ENCODE measurements at places on chromosomes 7 and 10.

DNA sequence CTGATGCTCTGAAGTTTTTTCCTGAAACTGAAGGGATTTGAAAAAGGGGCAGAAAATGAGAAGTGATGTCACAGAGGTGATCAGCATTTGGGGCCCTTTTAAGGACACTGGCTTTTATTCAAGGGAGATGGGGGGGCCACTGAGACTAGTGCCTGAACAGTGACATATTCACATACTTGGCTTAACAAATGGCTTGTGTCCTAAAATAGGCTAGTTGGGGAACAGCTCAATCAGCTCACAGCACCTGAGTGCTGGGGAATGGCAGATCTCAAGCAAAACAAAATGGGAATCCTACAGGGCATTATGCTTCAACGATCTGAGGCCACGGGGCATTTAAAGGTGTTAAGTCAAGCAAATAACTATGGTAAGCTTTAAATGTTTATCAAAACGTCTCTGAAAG, 90.1 kb downstream of the UBE2H start:
- H3K27ac ChIP-seq = peak overlapping the region; percentile 10
- H3K27me3 ChIP-seq = peaks cover 3% of the 10 kb centered on the region
- no peak for DNase-seq
- H3K36me3 ChIP-seq = peaks cover 4% of the 10 kb centered on the region

DNA sequence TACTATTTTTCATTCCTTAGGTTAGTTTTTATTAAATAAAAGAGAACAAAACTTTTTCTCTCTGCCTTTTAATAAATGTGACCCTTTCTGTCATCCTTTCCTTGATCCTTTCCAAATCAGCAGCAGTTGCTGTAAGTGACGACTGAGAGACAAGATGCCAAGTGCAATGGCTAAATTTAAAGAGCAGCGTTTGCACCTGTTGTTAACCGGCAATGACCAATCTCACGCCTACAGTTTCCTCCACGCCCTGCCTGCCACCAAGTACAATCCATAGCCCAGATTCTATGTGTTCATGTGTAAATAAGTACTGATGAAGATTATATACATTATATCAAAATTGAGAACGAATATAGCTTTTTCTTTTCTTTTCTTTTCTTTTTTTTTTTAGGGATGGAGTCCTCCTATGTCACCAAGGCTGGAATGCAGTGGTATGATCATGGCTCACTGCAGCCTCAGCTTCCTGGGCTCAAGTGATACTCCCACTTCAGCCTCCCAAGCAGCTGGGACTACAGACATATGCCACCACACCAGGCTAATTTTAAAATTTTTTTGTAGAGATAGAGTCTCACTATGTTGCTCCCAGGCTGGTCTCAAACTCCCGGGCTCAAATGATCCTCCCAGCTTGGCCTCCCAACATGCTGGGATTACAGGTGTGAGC, 6.5 kb upstream of the MCU start:
- no peak for DNase-seq
- no peak overlapping the region for H3K4me3 ChIP-seq
- no peaks in the 10 kb centered on the region for H3K4me1 ChIP-seq
- peaks cover 4% of the 10 kb centered on the region for H3K27me3 ChIP-seq

- no peak overlapping the region for H3K27ac ChIP-seq
- peaks cover 14% of the 10 kb centered on the region for H3K4me1 ChIP-seq
- H3K36me3 ChIP-seq = peaks cover 24% of the 10 kb centered on the region
- H3K27me3 ChIP-seq = peaks cover 8% of the 10 kb centered on the region
- no peak for DNase-seq
Observed at GRCh38 chr7:137886746-137887145, 40.0 kb upstream of the DGKI start.

DNA sequence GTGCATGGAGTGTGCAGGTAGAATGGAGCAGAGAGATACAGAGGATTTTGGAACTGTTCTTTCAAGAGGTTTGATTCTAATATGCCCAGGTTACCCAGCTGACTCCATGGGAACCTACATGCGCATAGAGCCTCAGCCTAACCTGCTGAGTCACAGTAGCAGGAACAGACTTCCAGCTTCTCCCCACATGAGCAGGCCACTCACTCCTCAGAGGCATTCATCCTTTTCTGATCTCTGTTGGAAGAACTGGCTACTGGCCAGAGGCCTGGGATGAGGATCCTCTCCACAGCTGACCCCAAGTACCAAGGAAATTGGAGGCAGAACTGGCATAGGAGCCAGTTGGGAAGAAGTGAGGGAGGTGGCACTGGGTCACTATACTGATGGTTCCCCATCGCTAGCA, 17.9 kb upstream of the CCSER2 start:
- no peaks in the 10 kb centered on the region for H3K27me3 ChIP-seq
- H3K4me1 ChIP-seq = peaks cover 23% of the 10 kb centered on the region
- no peak overlapping the region for H3K4me3 ChIP-seq
- H3K36me3 ChIP-seq = no peaks in the 10 kb centered on the region
- DNase-seq = no peak

GRCh38 chr7:130356121-130356875, 11.7 kb downstream of the CPA5 start:
- H3K27me3 ChIP-seq = no peaks in the 10 kb centered on the region
- H3K27ac ChIP-seq = peak overlapping the region; percentile 83
- H3K4me1 ChIP-seq = peaks cover 16% of the 10 kb centered on the region
- H3K4me3 ChIP-seq = no peak overlapping the region

DNA sequence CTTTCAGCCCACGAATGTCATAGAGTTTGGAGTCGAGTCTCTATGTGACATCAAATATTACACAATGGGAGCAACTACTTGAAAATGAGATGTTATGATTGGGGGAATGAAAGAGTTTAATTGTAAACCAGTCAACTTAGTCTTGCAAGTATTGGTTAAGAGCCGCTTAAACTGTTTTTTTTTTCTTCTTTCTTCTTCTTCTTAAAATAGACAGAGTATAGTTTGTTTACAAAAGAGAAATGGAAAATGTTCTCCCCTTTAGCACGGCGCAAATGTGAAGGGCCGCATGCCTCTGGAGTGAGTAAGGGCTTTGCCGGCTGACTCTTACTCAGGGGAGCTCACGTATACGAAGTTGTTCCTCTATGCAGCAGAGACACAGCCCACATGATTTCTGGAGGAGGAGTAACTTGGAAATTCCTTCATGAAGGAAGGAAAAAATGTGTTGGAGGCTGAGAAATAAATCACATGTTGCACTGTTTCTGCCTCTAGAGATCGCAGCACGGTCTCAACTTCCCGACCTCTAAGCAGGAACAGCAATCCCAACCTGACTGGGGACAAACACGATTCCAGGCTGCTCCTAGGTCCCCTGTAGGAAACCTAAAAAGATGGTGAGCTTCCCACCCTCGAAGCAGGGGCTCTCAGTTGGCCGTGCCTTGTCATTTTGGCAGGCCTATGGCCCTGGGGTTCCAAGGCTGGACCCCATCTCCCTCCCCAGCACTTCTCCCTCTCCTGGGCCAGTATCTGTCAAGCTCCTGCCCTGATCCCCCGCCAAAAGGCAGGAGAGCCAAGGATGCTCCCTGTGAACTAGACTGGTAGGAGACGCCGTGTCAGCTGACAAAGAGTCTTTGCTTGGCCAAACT, 44.8 kb downstream of the MYOF start:
- H3K4me1 ChIP-seq = peaks cover 39% of the 10 kb centered on the region
- peaks cover 8% of the 10 kb centered on the region for H3K27me3 ChIP-seq
- no peaks in the 10 kb centered on the region for H3K36me3 ChIP-seq
- H3K27ac ChIP-seq = peak overlapping the region; percentile 98

- peaks cover 3% of the 10 kb centered on the region for H3K36me3 ChIP-seq
- no peak for DNase-seq
- peaks cover 11% of the 10 kb centered on the region for H3K27me3 ChIP-seq
Observed at GRCh38 chr7:77697535-77697831, 1.2 kb downstream of the RSBN1L start.

GRCh38 chr10:91680487-91680886, 47.6 kb upstream of the PPP1R3C start:
- no peaks in the 10 kb centered on the region for H3K36me3 ChIP-seq
- H3K27me3 ChIP-seq = no peaks in the 10 kb centered on the region
- H3K27ac ChIP-seq = no peak overlapping the region
- H3K4me1 ChIP-seq = no peaks in the 10 kb centered on the region
- no peak for DNase-seq
- H3K4me3 ChIP-seq = no peak overlapping the region

- H3K4me1 ChIP-seq = peaks cover 54% of the 10 kb centered on the region
- peak overlapping the region; percentile 92 for H3K27ac ChIP-seq
- peaks cover 1% of the 10 kb centered on the region for H3K27me3 ChIP-seq
- no peak overlapping the region for H3K4me3 ChIP-seq
- H3K36me3 ChIP-seq = peaks cover 3% of the 10 kb centered on the region
Observed at GRCh38 chr10:46020344-46020657, 10.1 kb downstream of the NCOA4 start.

DNA sequence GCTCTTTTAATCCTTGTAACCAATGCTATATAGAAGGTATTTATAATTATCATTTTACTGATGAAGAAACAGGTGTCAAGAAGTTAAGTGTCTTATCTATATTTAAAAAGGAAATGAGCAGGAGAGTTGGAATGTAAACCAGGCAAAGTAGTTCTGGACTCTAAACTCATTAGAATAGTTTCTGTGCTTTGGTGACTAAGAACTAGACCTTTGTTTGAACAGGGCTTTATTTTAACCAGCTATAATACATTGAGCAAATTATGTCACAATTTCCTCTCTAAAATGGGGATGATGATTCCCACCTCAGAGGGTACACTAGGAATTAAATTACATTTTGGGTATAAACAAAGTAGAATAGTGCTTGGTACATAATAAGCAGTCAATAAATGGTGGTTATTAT, 236.0 kb downstream of the MAGI2 start:
- no peaks in the 10 kb centered on the region for H3K4me1 ChIP-seq
- H3K27me3 ChIP-seq = no peaks in the 10 kb centered on the region
- H3K4me3 ChIP-seq = no peak overlapping the region

DNA sequence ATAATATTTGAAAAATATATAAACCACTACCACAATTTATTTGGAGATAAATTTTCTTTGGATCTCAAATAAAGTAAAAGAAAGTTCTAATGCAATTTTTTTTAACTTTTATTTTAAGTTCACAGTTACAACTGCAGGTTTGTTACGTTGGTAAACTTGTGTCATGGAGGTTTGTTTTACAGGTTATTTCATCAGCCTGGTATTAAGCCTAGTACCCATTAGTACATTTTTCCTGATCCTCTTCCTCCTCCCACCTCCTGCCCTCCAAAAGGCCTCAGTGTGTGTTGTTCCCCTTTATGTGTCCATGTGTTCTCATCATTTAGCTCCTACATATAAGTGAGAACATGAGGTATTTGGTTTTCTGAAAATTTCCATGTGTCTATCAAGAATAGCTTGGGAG, 54.5 kb downstream of the CAV1 start:
- peaks cover 6% of the 10 kb centered on the region for H3K4me1 ChIP-seq
- no peak overlapping the region for H3K4me3 ChIP-seq
- no peak for DNase-seq
- no peak overlapping the region for H3K27ac ChIP-seq
- H3K27me3 ChIP-seq = no peaks in the 10 kb centered on the region

DNA sequence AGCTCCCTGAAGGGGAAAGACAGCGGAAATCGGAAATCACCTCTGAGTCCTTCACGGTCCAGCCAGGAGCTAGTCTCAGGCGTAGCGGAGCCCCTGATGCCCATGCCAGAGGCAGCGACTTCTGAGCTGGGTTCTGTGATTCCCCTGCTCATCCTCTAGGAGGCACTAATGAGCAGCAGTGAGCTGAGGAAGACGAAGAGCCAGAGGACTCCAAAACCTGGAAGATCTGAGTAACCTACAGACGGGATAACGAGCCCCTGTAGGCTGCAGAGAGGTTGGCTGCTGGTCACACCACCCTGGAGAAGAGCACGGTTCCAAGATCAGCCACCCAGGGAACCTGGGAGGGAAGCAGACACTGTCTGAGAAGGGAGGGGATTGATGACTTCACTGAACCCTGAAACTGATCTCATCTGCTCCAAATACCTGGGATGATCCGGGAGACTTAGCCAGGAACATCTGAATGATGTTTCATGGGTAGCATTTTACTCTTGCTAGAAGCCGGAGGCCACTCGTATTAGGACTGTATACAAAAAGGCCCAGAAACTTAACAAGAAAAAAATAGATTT, 304.1 kb downstream of the PAXIP1 start:
- H3K36me3 ChIP-seq = no peaks in the 10 kb centered on the region
- H3K27ac ChIP-seq = no peak overlapping the region
- H3K4me1 ChIP-seq = no peaks in the 10 kb centered on the region

- H3K4me3 ChIP-seq = no peak overlapping the region
- H3K27ac ChIP-seq = no peak overlapping the region
- H3K4me1 ChIP-seq = peaks cover 11% of the 10 kb centered on the region
- no peak for DNase-seq
- H3K27me3 ChIP-seq = no peaks in the 10 kb centered on the region
Observed at GRCh38 chr10:17736223-17736622, 15.8 kb upstream of the TMEM236 start.

GRCh38 chr10:113433711-113434110, 119.1 kb upstream of the HABP2 start:
- H3K27ac ChIP-seq = no peak overlapping the region
- peaks cover 10% of the 10 kb centered on the region for H3K4me1 ChIP-seq
- no peaks in the 10 kb centered on the region for H3K36me3 ChIP-seq
- H3K27me3 ChIP-seq = no peaks in the 10 kb centered on the region
- DNase-seq = no peak

DNA sequence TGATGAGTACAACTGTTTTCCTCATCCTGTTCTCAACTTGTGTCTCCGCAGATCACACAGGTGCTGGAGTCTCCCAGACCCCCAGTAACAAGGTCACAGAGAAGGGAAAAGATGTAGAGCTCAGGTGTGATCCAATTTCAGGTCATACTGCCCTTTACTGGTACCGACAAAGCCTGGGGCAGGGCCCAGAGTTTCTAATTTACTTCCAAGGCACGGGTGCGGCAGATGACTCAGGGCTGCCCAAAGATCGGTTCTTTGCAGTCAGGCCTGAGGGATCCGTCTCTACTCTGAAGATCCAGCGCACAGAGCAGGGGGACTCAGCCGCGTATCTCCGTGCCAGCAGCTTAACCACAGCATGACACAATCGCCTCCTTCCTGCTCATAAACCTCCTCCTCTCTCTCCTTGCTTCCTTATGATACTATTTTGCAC, 126.7 kb upstream of the PRSS58 start:
- no peak overlapping the region for H3K4me3 ChIP-seq
- DNase-seq = no peak
- H3K36me3 ChIP-seq = no peaks in the 10 kb centered on the region
- H3K27me3 ChIP-seq = peaks cover 9% of the 10 kb centered on the region
- peaks cover 12% of the 10 kb centered on the region for H3K4me1 ChIP-seq

DNA sequence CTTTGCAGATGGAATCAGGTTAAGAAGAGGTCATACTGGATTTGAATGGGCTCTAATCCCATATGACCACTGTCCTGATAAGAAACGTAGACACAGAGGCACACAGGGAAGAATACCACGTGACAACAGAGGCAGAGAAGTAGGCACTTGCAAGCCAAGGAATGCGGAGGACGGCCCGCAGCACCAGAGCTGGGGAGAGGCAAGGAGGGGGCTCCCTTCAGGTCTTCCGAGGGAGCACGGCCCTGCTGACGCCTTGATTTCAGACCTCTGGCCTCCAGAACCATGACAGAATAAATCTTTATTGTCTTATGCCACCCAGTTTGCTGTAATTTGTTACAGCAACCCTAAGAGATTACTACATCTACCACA, 44.7 kb upstream of the TMEM213 start:
- H3K27ac ChIP-seq = no peak overlapping the region
- DNase-seq = no peak
- no peak overlapping the region for H3K4me3 ChIP-seq
- peaks cover 4% of the 10 kb centered on the region for H3K27me3 ChIP-seq
- no peaks in the 10 kb centered on the region for H3K36me3 ChIP-seq
